ENCODE measurements at places on chromosomes 7 and 10. TPM values are rescaled to one million over a fixed set of nuclear protein-coding genes. Genes with fewer than 3 reads are reported as not detected.

Gene EIF3B
- 432 TPM for total RNA-seq

Gene PKD2L1
- not detected for total RNA-seq

Gene PPP1R17
- total RNA-seq: not detected

Gene PHYH
- total RNA-seq: 41.3 TPM

Gene RAMP3
- 0.13 TPM for total RNA-seq

Gene CCL24
- not detected for total RNA-seq

Gene SPDYE8
- not detected for total RNA-seq

Gene MYL10
- not detected for total RNA-seq

Gene POLR3A
- 26.3 TPM for total RNA-seq

Gene GLRX3
- total RNA-seq: 188 TPM

Gene HOXA7
- not detected for total RNA-seq

Gene ING3
- total RNA-seq: 9.1 TPM

Gene GBX1
- not detected for total RNA-seq

Gene CAMK1D
- total RNA-seq: 5.7 TPM

Gene EFCAB10
- total RNA-seq: not detected

Gene NYAP1
- total RNA-seq: 4.0 TPM

Gene WEE2
- not detected for total RNA-seq

All from Panc1 (cell line).